ENCODE measurements at places on chromosomes 11 and 22. TPM values are rescaled to one million over a fixed set of nuclear protein-coding genes. Genes with fewer than 3 reads are reported as not detected.

- no peak for DNase-seq
These were observed 31.1 kb upstream of the PDGFB start for GRCh38 chr22:39275814-39276439.

- DNase-seq: no peak
These were observed 6.7 kb downstream of the SCARF2 start for GRCh38 chr22:20430720-20431510.

- DNase-seq: no peak
These were observed 1.0 kb upstream of the MAPK12 start for GRCh38 chr22:50262460-50262911.

SLC6A5 gene
- not detected for polyA plus RNA-seq

GRCh38 chr11:2532704-2533586 is 88.1 kb downstream of the KCNQ1 start:
- DNase-seq: peak; percentile 90

DNA sequence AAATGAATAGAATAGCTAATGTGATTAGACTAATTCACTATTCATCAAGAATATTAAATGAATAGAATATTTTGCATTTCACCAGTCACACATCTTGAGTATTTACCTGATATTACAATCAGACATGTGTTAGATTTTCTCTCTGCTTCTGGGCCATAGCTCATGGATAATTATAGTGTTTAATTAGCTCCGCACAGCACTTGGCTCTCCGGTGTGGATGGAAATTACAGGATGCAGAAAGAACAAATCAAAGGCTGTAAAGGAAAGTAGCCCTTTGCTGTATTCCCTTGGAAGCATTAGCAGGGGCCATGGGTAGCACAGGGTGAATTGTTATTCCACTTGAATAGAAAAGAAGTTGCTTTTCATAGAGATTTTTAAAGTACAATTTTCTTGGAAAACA is 320.3 kb upstream of the SORL1-AS1 start:
- DNase-seq: no peak

DCDC1 gene
- polyA plus RNA-seq: 0.08 TPM

NAALADL1 gene
- 7.4 TPM for polyA plus RNA-seq

- no peak for DNase-seq
These were observed 1271.5 kb downstream of the BRD1 start for GRCh38 chr22:48556222-48556621.

MICAL2 gene
- polyA plus RNA-seq: 20.3 TPM

- DNase-seq: no peak
These were observed 13.4 kb upstream of the CAT start for GRCh38 chr11:34425360-34425759.

FUT4 gene
- polyA plus RNA-seq: 5.8 TPM

DNA sequence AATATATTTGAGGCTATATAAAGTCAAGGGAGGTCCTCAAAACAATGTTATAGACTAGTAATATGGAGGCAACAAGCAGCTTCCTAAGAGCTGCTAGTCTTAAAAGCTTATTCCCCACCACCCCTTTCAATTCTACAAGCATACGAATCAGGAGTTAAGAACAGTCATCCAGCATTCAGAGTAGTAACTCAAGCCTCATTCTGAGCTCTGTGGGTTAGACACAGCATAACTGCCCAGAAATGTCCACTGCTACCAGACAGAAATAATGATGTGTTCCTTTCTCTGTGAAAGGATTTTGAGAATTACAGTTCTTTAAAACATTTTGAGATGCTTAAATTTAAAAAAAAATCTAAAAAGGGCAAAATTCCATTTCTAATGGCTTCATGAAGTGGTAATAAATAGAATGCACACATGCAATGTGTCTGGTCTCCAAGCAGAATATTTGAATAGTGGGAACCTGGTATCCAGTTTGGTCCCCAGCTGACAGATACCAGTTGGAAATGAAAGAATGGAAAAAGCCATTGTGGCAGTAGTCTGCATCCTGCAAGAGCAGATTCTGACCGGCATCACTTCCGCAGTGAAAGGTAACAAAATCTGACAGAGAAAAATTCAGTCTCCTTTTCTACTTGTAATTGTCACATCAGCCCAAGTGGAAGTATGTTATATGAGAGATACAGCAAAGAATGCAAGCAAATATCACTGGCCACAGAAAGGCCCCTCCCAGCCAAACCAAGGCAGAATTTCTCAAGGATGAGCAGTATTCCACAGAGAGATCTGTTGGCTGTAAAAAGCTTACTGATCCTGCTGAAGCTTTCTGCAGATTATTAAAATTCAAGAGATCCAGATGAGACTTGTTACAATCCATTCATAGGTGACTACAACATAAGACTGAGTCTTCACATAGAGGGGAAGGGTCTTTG is 310.8 kb upstream of the PITPNB start:
- DNase-seq: peak; percentile 43

CALCB gene
- polyA plus RNA-seq: not detected

- DNase-seq: no peak
These were observed 5.7 kb downstream of the CELSR1 start for GRCh38 chr22:46531581-46532175.

GRCh38 chr22:17159504-17159951 is 451 bp upstream of the HDHD5 start:
- peak; percentile 58 for DNase-seq

- no peak for DNase-seq
These were observed 722.6 kb downstream of the TBC1D22A start for GRCh38 chr22:47484960-47485569.

DNA sequence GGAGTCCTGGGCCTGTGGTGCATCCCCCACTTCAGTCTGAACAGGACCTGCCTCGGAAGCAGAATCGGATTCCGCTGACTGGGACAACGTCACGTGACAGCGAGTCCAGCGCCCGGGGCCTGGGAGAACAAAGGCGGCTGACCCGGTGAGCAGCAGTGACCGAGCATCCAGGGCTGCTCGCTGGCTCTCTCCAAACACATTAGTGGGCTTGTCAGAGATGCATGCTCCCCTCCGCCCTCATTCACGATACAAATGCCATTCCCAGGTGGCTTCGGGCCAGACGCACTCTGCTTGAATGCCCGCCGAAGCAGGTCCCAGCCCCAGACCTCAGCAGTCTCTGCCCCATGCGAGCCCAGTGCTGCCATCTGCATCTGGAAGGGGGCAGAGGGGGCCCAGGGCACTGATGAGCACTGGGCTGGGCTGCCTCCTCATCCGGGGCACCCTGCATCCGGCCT is 91.0 kb downstream of the WNT7B start:
- no peak for DNase-seq

GRCh38 chr11:73288873-73289707 is 17.0 kb downstream of the P2RY6 start:
- peak; percentile 78 for DNase-seq

DNA sequence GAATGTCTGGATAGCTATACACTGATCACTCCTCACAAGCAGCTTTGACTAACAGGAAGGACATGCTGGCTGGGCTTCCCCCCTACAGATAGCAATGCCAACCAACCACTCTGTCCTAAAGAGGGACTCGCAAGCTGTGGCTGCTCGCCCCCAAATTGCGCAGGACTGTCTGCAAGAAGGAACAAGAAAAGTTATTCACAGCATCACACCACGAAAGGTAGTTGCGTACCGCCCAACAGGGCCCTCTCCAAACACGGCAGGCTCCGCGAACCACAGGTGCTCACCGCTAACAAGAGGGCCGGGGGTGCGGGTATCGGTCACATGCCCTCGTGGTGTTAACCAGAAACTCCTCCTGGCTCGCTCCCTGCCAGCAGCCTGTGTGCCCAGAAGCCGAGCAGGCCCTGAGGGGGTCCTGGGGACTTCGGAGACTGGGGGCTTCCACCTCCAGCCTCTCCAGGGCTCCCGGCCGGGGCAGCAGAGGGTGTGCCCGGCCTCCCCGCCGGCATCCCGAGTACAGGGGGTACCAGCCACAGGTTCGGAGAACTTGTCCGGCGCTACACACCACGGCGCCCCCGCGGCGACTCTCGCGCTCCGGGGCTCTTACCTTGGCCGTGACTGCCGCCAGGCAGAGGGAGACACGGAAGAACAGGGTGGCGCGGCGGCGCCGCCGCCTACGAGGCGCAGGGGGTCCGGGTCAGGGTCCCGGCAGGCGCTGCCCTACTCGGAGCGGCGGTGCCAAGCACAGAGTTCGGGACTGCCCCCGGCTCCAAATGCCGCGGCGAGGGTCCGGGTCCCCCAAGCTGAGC is 682 bp downstream of the LARGE1 start:
- peak; percentile 19 for DNase-seq

CD248 gene
- 106 TPM for polyA plus RNA-seq

PHF21B gene
- 0.28 TPM for polyA plus RNA-seq

DNA sequence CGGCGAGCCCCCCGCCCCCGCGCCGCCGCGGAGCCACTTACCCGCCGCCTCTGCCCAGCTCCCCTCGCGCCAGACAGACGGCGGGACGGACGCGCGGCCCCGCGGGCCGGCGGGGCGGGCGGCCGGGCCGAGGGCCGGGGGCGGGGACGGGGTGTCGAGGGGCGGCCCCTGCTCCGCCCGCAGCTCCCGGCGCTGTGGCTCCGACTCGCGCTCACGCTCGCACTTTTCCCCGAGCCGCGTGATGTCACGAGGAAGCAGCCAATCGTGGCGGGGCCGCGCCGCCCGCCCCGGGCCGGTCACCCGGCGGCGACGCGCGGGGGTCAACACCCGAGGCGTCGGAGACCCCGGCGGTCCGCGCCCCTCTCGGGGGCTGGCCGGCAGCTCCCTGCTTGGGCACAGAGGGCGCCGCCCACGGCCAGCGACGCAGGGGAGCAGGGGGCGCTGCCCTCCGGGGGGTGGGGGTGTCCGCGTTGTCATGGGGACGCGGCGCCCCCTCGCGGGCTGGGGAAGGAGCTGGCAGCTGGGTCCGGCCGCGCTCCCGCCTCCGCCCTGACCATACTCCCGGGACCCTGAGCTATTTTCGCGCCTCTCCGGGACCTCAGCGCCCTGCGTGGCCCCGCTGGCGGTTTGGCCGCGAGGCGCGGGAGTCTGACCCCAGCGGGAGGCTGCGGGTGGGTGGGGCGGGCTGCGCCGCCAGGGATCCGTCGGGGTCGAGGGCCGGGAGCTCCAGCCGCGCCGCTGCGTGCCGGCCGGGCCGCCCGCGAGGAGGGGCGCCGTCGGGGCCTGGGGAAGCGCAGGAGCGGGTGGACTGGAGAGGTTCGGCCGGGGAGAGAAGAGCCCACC is at the start of gene CHRM4:
CHRM4 (minus strand) TSS at position 199 of the 843 bp plus-strand sequence. CDS start 5,219 bp downstream, outside the sequence.
- DNase-seq: no peak

DNA sequence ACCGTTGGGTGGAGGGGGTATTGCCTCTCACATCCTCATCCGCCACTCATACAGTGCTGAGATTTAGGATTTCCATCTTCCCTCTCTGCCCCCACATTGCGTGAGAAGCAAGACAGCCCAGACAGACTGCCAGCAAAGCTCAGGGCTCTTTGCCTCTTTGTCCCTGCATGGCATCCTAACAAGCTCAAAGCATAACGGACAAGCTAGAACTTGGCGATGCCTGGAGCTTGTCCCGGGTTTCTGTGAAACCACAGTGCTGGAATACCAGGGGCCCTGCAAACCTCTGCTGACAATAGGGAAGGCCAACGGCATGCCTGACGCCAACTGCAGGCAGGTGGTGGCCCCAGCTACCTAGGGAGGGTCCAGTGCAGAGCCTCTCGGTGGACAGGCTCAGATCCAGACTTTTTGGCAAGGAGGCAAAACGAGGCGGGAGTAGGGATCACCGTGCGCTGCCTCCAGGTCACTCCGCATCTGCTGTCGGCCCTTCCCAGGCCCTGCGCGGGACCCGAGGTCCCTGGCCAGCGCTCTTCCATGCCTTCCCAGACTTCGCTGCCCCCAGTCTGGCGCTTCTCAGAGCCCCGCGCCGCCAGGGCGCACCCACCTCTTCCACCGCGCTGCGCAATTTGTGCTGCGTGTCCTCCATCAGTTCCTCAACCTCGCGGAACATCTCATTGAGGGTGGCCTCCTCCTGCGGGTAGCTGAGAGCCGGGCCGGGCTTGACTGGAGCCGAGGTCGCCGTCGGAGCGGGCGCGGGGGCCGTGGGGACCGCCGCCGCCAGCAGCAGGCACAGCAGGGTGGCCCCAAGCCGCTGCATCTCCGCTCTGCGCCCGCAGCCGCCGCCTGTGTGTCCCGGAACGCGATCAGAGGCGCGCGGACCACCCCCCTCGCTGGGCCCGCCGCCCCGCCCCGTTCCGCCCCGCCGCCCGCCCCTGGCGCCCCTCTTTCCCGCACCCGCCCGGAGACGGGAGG is at the start of gene DKK3:
DKK3 (minus strand) TSS at position 858 of the 969 bp plus-strand sequence; CDS start at position 814, 44 bp downstream.
- DNase-seq: no peak

DNA sequence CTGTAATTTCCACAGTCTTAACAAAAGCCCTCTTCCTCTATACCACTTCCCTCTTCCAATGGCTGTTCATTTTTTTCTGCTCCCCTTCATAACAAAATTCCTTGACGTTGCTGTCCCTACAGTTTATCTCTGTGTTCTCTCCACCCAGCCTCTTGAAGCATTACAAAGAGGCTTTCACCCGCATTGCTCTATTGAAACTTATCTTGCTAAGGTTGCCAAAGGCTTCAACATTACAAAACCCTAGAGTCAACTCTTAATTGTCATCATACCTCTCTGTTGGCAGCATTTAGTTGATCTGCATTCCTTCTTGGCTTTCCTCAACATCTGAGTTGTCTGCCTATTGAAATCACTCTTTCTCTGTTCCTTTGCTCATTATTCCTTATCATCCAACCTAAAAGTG is 1055.7 kb downstream of the JRKL start:
- no peak for DNase-seq

NXPE4 gene
- polyA plus RNA-seq: not detected

GRCh38 chr11:35524780-35525179 is 636 bp downstream of the PAMR1 start:
- DNase-seq: no peak

GRCh38 chr11:44629732-44630345 is 64.4 kb downstream of the CD82 start:
- DNase-seq: no peak

DNA sequence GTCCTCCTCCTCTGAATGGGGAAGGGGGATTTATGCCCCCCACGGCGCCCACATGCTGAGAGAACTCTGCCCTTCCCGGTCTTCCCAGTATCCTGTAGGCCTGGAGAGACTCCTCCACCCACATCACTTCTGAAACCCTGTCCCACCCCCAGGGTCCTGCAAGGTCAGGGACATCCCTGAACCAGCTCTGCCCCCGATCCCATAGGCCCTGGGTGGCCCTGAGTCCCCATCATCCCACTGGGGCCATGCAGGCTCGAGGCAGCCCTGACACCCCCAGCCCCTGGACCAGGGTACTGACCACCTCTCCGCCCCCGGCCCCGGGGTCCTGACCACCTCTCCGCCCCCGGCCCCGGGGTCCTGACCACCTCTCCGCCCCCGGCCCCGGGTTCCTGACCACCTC is 11.7 kb downstream of the B4GALNT4 start:
- no peak for DNase-seq

DNA sequence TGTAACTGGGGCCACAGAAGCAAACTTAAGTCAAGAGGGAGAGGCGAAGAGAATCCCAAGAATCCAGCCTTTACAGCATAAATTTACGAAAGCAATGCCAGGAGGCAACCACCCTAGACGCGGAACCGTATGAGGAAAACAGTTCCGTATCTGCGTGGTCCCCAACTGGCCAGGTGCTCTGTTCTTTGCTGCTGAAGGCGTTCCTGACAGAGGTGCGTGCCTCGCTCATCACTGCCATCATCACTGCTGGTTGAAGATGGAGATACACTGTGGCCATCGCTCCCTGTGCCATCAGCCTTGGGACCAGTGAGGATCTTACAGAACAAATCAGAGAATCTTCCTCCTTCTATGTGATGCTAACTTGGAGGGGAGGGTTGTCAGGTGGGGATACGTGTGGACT is 270.5 kb upstream of the B3GAT1 start:
- no peak for DNase-seq
